ENCODE measurements at places on chromosomes 16 and 17.

- DNase-seq = no peak
These were observed 967 bp upstream of the DHX58 start for GRCh38 chr17:42113293-42114069.

GRCh38 chr17:15262291-15263205, 2.6 kb downstream of the PMP22 start:
- DNase-seq = no peak

DNA sequence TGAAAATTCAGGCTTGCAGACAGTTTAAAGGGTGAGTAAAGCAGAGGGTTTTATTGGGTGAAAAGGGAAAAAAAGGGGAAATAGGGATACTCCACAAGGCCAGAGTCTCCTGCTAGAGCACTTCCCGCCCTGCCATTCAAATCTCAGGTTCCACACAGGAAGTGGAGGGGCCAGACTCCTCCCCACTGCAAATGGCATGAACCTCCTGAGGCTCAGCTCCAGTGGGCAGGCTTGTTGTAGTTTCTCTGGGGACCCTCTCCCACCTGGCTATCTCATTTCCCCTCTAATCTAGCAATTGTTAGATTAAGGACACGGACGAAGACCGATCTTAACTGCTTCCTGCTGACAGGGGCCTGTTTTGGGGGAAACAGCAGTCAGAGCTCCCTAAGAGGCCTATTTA, 43.4 kb downstream of the TAOK1 start:
- DNase-seq = peak; percentile 3

- no peak for DNase-seq
These were observed 8.9 kb downstream of the VPS4A start for GRCh38 chr16:69319826-69320739.

DNA sequence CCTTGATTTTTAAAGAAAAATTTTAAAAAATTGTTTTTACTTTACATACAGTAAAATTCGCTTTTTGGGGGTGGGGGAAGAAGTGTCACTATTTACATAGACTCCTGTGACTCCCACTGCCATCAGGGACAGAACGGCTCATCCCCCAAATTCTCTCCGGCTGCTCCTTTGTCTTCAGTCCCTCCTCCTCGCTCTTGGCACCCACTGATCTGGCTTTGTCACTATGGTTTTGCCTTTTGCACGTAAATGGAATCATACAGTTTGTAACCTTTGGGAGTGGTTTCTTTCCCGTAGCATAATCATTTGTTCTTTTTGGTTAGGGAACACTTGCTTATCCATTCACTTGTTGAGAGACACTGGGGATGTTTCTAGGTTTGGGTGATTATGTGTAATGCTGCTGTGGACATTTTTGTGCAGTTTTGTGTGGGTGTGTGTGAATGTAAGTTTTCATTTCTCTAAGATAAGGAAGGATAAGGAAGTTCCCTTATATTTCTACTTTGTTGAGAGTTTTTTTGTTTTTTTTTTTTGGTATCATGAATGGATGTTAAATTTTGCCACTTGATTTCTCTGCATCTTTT, 27.4 kb downstream of the RAB11FIP4 start:
- DNase-seq = no peak

DNA sequence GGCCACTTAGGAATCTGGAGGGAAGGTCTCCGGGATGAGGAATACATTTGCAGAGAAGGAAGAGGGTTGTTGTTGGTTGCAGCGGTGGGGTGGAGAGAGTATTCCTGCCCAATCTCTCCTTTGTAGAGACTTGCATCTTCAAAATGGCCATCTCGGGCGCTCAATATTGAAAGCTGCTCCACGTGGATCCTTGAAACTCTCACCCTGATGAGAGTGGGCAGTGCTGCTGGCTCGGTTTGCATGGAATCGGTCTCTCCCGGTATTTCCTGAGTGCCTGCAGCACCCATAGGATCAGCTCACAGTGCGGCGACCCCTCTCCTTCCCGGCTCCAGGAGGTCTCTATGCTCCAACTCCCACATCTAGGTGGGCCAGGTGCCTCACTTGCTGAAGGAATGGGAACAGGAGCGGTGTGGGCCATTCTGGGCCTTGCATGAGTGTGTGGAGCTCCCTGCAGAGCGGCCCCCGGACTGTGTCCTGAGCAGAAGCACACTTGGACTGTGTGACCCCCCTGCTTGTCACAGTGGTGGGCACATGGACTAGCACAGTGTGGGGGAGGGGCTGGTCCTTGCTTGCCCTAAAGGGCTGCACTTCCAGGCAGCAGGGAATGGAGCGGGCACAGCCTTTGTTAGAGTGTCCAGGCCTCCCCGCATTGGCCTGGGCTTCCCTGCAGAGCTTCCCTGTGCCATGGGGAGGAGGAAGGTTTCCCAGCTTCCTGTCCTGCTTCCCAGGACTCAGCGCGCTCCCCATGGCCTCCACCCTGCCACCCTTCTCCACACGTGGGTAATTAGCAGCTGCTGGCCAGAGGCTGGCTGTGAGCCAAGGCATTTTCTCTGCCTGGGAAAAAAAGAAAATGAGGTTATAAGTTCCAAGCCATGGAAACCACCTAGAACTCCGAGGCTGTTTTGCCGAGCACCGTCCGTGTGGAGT, 139.3 kb downstream of the IRF8 start:
- no peak for DNase-seq
